ENCODE measurements at places on chromosomes 13 and 19.

DNA sequence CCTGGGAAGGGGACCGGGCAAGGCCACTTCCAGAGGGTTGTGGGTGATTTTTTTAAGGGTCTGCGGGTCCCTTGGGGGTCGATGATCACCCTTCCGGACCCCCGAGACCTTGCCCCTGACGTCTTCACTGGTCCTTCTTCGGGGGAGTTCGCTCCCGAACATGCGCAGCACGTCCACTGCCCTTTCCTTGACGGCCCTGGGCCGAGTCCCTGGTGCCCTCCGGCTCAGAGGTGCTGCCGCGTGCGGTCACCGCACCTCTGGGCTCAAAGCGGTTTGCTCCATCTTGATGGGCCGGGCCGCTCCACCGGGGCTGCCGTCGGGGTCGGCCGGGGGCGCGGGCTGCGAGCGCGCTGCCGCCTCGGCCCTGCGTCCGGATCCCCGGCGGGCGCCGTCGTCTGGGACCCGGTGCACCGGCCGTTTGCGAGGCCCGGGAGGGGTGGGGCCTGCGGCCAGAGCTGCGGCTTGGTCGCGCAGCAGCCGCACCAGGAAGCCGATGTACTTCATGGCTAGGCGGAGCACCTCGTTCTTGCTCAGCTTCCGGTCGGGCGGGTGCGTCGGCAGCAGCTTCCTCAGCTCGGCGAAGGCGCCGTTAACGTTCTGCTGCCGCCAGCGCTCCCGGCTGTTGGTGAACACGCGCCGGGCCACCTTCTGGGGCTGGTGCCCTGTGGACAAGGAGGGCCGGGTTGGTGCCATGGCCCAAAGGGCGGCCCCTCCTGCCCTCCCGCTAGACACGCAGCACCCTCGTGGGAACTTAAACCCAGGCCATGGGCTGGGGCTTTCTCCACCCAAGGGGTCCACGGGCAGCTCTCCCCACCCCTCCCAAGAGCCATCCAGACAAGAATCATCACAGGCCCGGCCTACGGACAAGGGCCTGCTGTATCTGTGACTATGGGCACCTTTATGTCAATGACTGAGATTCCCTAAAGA, 3.3 kb downstream of the LYL1 start:
- H3K27ac ChIP-seq, result no peak overlapping the region
- peaks cover 4% of the 10 kb centered on the region for H3K4me1 ChIP-seq
- H3K27me3 ChIP-seq, result no peaks in the 10 kb centered on the region
- no peak overlapping the region for H3K4me3 ChIP-seq
- H3K36me3 ChIP-seq, result no peaks in the 10 kb centered on the region
- no peak for DNase-seq

DNA sequence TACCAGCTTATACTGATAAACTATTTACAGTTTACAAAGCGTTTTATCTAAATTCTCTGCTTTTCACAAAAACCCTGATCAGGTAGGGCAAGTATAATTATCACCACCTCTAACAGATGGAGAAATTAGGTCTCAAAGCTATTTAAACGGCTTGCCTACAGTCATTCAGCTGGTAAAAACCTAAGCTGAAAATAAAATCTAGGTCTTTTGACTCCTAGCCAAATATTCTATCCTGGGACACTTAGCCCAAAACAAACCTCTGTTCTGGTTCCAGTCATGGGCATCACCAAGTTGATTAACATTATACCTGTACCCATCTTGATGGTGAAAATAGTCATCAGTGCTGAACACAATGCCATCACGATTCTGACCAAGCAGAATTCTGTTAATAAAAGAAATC, 11.4 kb downstream of the N4BP2L2 start:
- no peak overlapping the region for H3K27ac ChIP-seq
- no peaks in the 10 kb centered on the region for H3K4me1 ChIP-seq
- DNase-seq, result no peak
- peaks cover 5% of the 10 kb centered on the region for H3K36me3 ChIP-seq

DNA sequence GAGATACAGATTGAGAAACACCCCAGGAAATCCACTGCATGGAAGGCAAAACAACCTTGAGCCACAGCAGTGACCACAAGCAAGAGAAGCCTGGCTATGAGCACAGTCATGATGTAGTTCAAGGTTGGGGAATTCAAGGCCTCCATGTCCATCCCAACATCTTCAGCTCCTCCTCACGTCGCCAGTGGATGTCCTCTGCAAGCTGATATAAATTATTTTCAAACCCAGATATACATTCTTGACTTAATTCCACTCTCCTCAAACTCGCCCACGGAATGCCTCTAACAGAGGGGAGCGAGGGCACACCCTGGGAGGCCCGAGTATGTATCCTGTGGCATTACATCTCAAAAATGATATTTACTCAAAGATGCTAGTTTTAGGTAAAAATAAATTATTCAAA, 105.5 kb downstream of the SHISA2 start:
- no peaks in the 10 kb centered on the region for H3K4me1 ChIP-seq
- no peaks in the 10 kb centered on the region for H3K36me3 ChIP-seq
- no peak overlapping the region for H3K4me3 ChIP-seq

DNA sequence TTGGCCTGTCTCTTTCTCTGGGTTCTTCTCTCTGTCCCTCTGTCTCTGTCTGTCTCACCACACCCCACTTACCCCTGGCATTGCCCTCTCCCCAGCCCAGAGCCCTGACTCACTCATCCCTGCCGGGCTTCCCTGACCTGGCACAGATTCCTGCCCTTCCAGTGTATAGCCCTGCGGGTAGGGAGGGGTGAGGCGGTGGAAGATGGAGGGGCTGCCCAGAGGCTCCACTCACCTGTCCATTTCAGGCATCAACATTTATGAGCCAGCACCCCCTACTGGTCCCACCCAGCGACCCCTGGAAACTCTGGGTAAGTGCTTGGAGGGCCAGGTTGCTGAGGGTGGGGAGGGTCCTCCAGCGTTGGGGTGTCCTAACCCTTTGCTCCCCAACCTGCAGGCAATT, 1.0 kb downstream of the NCCRP1 start:
- no peak overlapping the region for H3K4me3 ChIP-seq
- H3K4me1 ChIP-seq, result peaks cover 35% of the 10 kb centered on the region
- H3K27me3 ChIP-seq, result no peaks in the 10 kb centered on the region
- DNase-seq, result no peak
- H3K27ac ChIP-seq, result no peak overlapping the region

- no peaks in the 10 kb centered on the region for H3K4me1 ChIP-seq
- no peak for DNase-seq
- H3K4me3 ChIP-seq, result no peak overlapping the region
- no peak overlapping the region for H3K27ac ChIP-seq
Measured at GRCh38 chr13:60435762-60436374, 38.8 kb downstream of the TDRD3 start.

DNA sequence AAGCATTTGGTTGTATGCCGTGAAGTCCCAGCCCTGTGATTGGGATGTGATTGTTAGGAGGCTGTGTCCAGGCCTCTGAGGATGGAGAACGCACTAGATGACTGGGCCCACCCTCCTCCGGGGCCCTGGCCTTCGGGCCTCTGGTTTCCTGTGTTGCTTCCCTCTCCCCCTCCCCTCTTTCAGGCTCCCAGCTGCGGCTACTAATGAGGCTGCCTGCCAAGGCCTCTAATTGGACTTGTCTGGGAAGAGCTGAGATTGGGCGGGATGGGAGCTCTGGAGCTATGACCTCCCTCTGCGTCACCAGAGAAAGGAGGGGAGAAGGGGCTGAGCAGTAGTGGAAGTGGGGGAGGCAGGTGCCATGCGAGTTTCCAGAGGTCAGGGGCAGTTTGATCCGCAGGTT, 9.9 kb downstream of the PTH2 start:
- no peaks in the 10 kb centered on the region for H3K36me3 ChIP-seq
- H3K27ac ChIP-seq, result no peak overlapping the region
- H3K4me3 ChIP-seq, result no peak overlapping the region
- DNase-seq, result no peak

GRCh38 chr19:18029617-18030338, 21.8 kb downstream of the ARRDC2 start:
- H3K27ac ChIP-seq, result no peak overlapping the region
- peak; percentile 59 for DNase-seq
- no peaks in the 10 kb centered on the region for H3K36me3 ChIP-seq
- peaks cover 13% of the 10 kb centered on the region for H3K4me1 ChIP-seq
- H3K4me3 ChIP-seq, result no peak overlapping the region

DNA sequence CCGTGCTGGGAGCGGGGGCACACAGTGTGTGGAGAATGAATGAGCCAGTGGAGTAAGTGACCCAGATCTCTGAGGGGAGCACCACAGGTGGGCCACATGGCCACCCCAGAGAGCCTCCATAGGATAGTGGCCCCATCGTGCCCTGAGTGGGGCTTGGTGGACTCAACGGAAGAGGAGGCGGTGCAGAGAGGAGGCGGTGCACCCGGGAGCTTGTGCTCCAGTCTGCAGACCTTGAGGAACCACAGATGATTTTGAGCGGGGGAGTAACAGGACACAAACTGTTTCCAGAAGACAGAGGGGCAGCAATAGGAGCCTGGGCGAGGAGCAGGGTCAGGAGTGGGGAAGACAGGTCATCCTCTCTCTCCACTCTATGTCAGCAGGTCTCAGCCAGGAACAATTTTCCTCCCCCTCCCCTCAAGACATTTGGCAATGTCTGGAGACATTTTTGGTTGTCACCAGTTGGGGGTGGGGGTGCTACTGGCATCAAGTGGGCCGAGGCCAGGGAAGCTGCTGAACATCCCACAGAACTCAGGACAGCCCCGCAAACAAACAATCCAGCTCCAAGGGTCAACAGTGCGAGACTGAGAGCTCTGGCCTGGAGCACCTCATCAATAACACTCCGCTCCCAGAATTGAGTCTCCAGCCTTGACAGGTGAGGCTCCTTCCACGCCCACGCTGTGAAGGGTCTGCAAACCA, 182.2 kb downstream of the USP12 start:
- H3K27ac ChIP-seq, result no peak overlapping the region
- H3K4me3 ChIP-seq, result no peak overlapping the region
- no peaks in the 10 kb centered on the region for H3K36me3 ChIP-seq
